Foreskin melanocyte (primary cell): ENCODE measurements at places on chromosomes 12 and 14.
A peak's percentile ranks its signal among the peaks of the same experiment; 100 is the strongest.

GRCh38 chr12:25677232-25677937 is 124.3 kb upstream of the LMNTD1 start:
- DNase-seq = no peak

- DNase-seq = no peak
These were observed 16.3 kb downstream of the MUCL1 start for GRCh38 chr12:54870617-54871016.

- DNase-seq = no peak
These were observed 52.9 kb downstream of the MYF5 start for GRCh38 chr12:80769553-80770140.

DNA sequence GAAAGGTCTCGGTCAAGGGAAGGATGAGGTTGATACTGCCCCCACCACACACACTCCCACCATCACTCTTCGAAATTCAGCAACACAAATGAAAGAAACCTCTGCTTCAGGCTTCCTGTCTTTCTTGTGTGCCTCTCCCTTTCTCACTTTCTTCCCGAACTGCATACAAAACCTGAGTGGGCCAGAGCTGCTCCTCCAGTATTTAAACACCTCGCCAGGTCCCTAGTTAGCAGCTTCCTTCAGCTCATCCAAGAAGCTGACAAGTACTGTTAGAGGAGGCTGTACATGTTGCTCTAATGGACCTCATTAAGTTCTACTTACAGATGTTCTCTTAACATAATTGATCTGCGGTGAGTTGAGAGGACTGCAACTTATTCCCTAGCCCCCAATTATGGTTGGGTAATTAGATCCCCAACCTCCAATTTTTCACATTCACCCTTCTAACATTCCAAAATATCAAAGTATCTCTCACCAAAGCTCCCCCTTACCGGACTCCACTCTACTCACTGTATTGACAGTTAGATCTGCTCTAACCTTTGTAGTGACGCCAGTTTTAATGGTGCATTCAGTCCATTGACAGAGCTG is 4.1 kb upstream of the LMO3 start:
- DNase-seq = no peak

DNA sequence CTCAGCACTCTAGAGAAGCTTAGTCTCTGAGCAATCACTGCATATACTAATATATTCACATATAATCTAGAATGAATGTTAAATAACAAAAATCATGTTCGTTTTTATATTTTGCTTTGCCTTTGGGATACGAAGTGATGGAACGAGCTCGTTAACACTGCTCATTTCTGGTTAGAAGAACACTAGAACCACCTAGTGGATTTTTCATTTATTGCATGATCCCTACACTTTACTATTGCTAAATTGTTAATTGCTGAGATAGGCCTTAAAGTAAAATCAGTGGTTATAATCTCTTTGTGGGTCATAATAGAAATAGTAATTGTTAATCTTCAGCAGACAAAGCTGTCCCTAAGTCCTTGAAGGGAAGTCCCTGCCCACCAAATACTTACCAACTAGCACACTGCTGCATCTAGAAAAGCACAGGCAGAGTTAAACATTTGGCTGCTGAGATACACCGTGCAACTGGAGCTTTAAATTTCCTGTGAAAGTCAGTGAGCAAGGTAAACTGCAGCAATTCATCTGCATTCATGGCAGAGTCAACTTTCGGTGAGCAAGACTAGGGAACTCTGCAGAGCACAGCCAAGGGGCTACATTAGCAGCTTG is 353.7 kb downstream of the APAF1 start:
- DNase-seq = peak; percentile 42

DNA sequence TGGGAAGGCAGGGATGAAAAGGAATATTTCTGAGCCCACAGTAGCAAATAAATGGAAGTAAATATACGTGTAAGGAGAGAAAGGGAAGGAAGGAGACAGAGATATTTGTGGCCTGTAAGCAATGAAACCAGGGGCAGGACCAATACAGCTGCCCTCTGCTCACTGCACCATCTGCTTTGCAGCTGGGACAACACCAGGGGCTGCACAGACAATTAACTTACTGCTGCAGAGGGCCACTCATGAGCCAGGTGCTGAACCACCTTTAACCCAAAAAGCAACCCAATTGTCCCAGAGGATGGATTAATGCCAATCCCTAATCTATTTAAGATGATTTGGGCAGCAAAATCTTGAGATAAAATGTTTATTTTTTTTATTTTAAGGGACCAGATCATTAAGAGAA is 30.6 kb upstream of the TMX1 start:
- DNase-seq = no peak

- DNase-seq = no peak
These were observed 14.2 kb downstream of the WIF1 start for GRCh38 chr12:65106948-65107347.

DNA sequence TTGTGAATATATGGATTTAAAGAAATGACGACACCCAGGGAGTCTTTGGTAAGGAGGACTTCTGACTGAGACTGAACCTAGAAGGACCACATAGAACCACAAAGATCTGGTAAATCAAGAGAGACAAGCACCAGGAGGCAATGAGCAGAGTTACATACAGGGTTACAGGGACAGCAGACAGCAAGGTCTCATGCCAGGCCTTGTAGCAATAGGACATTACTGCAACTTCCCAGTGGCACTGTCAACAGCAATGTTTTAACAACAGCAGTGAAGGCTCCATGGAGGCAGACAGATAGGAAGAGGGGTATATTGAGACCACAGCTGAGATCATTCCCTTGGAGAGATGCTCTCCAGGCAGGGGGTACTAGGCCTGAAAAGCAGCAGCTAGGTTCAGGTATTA is 18.5 kb downstream of the CPNE8 start:
- no peak for DNase-seq

GRCh38 chr12:108328420-108328819 is 10.7 kb downstream of the CMKLR1 start:
- no peak for DNase-seq

GRCh38 chr12:52517005-52517835 is 3.0 kb downstream of the KRT5 start:
- no peak for DNase-seq

GRCh38 chr12:8680533-8680932 is 17.3 kb upstream of the RIMKLB start:
- DNase-seq = no peak

- DNase-seq = no peak
These were observed 44.7 kb upstream of the RERG start for GRCh38 chr12:15265875-15266274.

DNA sequence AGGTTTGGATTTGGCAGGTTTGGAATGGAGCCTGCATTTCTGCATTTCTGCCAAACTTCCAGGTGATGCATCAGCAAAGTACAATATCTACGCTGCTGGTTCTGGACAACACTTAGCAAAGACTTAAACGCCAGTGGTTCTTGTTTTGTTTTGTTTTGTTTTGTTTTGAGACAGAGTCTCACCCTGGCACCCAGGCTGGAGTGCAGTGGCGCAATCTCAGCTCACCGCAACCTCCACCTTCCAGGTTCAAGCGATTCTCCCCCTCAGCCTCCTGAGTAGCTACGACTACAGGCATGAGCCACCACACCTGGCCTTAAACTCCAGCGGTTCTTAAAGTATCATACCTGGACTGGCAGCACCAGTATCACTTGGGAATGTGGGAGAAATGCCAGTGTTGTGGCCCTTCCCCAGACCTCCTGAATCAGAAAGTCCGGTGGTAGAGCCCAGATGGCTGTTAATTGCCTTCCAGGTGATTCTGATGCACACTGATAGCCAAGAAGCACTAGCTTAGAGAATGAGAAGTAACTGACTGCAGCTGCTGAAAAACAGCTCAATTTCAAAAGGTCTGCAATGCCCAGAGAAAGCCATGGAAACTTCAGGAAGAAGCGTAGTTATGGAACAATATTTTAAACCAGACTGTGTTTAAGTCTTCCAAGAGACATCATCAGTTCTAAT is 114.8 kb upstream of the FOXN3 start:
- no peak for DNase-seq

GRCh38 chr14:89542786-89543424 is 125.9 kb upstream of the FOXN3 start:
- no peak for DNase-seq

- DNase-seq = peak; percentile 61
These were observed 113.0 kb upstream of the RAP1B start for GRCh38 chr12:68497702-68498101.

DNA sequence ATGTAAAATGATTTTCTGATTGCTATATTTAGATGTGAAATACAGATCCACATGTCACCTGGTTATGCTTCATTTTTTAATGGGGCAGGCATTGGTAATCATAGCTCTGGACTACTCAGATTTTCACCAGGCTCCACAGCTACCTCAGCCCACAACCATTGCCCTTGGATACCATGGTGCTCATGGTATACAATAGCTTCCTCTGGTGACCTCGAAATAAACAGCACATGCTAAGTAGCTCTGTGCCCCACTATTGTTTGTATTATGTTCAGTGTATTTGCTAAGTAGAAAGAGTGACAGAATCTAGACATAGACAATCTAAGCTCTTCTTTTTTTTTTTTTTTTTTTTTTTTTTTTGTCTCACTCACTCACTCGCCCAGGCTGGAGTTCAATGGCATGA is 274.4 kb upstream of the USP15 start:
- no peak for DNase-seq

GRCh38 chr12:105420659-105421240 is 90.3 kb downstream of the C12orf75 start:
- DNase-seq = peak; percentile 37

DNA sequence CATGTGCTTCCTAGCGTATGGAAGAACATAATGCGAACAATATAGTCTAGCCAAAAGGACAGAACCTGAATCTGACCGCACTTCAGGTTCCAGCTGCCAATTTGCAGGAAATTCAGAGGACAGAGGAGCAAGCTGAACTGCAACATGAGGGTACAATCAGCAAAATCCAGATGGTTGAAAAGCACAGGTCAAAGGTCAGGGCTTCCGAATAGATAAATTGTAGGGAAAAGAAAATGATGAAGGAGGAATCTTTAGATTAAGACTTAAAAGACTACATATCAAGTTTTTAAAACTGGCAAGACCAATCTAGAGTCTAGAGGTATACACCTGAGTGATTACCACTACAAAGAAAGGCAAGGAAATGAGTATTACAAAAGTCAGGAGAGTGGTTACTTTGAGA is 42.1 kb upstream of the SELPLG start:
- DNase-seq = no peak

GRCh38 chr12:2960996-2961616 is 1.9 kb downstream of the TEAD4 start:
- DNase-seq = no peak

- DNase-seq = no peak
These were observed 105.2 kb downstream of the DICER1 start for GRCh38 chr14:95052016-95052585.
